ENCODE measurements at places on chromosomes 7 and 10.

DNA sequence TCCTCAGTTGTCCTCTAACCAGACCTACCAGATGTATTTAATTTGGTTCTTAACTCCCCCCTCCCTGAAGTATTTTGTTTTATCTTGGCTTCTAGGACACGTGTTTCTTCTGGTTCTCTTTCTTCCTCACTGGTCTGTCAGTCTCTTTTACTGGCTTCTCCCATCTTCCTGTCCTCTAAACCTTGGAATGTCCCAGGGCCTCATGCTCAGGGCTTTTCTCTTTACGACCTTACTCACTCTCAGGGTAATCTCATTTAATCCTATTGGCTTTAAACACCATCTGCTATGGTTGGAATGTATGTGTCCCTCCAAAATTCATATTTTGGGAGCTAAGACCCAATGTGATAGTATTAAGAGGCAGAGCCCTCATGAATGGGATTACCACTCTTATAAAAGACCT is 418.2 kb upstream of the PODXL start:
- no peak for DNase-seq

DNA sequence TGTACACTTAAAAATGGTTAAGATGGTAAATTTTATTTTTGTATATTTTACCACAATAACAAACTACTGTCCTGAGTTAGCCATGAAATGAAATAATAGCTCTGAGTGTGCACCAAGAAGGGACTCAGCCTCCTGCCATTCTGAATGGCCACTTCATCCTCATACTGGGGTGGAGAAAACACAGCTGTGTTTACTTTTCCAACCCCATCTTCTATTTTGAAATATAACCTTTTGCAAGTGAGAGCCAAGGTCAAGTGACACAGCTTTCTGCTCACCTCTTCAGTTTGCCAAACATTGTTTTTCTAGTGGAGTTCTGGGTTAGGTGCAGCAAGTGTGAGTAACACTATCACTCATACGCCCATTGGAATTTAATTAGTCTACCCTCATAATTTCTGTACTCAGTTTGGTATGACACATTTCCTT is 107.4 kb upstream of the GLCCI1 start:
- DNase-seq = peak; percentile 86

GRCh38 chr10:42975558-42976340 is 101.1 kb upstream of the RET start:
- peak; percentile 62 for DNase-seq

DNA sequence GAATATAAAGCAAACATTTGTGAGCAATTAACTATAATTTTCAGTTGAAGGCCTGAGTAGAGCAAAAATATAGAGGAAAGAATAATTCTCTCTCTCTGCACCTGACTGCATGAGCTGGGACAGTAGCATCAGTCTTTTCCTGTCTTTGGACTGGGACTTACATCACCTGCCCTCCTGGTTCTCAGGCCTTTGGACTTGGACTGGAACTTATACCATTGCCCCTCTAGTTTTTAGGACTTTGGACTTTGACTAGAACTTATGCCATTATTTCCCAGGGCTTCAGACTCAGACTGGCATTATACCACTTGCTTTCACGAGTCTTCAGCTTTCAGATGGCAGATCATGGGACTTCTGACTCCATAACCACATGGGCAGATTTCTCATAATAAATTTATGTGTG is 81.0 kb upstream of the SLC25A13 start:
- no peak for DNase-seq

- no peak for DNase-seq
Observed at GRCh38 chr10:66773472-66773817, 152.4 kb upstream of the LRRTM3 start.

DNA sequence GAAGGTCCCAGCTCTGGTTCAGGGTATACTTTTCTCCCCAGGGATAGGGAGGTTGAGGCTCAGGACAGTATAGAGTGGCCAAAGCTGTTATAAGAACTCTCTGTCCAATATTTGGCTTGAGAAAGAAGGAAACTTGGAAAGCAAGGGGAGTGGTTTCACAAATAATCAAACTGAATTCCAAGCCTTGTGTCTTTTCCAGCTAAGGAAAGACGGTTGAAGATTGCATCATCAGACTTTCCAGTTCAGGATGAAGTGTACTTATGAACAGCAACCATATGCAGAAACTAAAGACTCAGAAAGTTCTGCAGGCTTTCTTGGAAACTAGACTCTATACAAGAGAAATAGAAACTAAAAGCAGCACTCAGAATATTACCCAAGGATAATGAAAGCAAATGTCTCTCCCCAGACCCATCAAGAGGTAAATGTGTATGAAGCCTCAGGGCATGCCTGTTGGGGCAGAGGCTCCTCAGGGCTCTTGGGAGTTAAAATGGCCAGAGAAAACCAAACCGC is 46.4 kb downstream of the RAMP3 start:
- DNase-seq = no peak

- peak; percentile 42 for DNase-seq
Observed at GRCh38 chr10:66819691-66820090, 106.1 kb upstream of the LRRTM3 start.

- DNase-seq = no peak
Observed at GRCh38 chr10:89490596-89491335, 44.6 kb downstream of the SLC16A12 start.

DNA sequence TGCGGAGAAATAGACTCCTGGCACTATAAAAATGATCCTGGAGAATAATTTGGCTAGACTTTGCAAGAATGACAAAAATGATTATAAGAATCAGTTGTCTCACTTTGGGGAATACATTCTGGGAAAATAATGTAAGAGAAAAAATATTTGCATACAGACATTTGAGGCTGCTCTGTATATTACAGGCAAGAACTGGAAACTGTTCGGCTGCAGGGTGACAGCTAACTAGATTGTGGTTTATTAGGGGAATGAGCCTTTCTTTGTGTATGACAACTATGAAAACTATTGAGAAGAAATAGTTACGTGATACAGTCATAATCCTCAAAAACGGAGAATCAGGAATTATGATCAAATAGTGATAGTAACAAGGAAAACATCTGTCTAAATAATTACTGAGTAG is 8.6 kb downstream of the TRIM56 start:
- DNase-seq = peak; percentile 70

DNA sequence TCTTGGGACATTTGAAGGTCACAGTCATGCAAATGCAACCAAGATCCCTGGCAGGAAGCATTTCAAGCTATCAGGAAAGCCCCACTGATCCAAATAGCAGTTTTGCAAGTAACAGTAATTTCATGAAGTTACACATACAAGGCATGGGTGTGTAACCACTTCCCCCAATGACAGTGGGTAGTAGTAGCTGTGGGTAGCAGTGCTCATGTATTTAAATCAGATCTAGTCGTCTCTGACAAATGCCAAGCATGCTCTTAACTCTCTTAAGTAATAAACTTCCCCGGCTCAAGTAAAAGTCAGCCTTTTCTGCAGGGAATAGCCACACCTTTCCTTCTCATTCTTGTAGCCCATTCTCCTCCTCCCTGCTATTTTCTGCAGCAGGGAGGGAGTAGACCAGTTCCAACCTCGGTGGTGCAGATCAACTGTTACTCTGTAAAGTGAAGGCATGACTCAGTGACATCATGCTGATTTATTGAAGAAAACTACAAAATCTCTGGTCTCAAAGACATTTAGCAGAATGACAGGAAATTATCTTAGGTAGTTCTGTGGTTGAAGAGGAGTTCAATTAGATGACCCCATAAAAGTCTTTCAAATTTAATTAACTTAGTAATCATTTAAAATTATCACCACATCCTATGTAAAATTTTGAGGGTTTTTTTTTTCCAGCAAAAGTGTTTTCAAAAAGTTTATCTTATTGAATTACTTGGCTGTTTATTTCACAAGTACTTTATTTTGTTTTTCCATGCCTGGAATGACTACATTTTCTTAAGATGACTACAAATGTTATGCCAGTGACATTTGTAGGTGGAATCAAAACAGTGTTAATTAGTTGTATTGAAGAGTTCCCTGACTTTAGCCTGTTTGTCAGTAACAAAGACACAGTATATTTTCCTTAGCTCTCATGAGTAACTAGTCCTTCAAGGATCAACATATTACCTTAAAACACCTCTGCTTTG is 568.3 kb downstream of the INHBA start:
- DNase-seq = peak; percentile 51

DNA sequence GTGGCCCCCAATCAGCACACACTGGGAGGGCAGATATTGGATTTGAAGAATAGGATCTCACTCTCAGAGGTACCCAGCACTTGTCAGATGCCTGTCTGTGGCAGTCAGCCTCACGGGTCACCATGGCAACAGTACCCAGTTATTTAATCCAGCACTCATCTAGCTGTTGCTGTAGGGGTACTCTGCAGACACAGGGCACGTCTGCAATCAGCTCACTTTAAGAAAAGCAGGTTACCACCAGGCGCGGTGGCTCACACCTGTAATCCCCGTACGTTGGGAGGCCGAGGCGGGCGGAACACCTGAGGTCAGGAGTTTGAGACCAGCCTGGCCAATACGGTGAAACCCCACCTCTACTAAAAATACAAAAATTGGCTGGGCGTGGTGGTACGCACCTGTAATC is 11.9 kb downstream of the SFXN4 start:
- DNase-seq = no peak

DNA sequence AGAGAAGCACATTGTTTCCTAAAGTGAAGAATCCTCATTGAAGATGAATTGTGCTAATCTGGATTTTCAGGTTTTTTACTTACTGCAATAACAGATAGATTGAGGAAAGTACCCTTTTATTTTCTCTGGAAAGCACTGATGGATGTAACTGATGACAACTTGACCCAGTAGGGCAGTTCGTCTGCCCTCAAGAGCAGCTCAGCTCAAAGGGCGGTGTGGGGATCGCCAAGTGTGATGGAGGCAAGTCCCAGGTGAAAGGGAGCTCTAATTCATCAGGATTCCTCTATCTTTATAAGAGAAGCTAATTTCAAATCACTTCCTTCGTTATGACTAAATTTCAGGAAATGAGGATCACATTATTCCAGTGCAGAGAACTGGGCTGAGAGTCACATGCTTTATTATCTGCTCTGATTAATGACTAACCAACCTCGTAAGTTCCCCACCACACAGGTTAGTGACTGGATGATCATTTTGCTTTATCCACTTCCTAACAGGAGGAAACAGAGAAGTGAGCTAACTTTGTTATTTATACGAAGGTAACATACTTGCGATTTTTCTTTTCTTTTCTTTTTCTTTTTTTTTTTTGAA is 98.8 kb downstream of the PFKFB3 start:
- peak; percentile 22 for DNase-seq

GRCh38 chr7:39005036-39005435 is 27.3 kb downstream of the POU6F2 start:
- no peak for DNase-seq

GRCh38 chr7:136353287-136353686 is 376.1 kb upstream of the MTPN start:
- DNase-seq = no peak

GRCh38 chr7:30688718-30689221 is 6.5 kb upstream of the CRHR2 start:
- no peak for DNase-seq

GRCh38 chr7:282621-283020 is 7.3 kb upstream of the FOXL3 start:
- no peak for DNase-seq

GRCh38 chr10:16545116-16545736 is 23.5 kb upstream of the C1QL3 start:
- peak; percentile 30 for DNase-seq

GRCh38 chr10:73433538-73433867 is at the start of gene MSS51:
MSS51 (minus strand) TSS chr10:73433561; CDS start chr10:73428284, 5,277 bp downstream.
- no peak for DNase-seq

DNA sequence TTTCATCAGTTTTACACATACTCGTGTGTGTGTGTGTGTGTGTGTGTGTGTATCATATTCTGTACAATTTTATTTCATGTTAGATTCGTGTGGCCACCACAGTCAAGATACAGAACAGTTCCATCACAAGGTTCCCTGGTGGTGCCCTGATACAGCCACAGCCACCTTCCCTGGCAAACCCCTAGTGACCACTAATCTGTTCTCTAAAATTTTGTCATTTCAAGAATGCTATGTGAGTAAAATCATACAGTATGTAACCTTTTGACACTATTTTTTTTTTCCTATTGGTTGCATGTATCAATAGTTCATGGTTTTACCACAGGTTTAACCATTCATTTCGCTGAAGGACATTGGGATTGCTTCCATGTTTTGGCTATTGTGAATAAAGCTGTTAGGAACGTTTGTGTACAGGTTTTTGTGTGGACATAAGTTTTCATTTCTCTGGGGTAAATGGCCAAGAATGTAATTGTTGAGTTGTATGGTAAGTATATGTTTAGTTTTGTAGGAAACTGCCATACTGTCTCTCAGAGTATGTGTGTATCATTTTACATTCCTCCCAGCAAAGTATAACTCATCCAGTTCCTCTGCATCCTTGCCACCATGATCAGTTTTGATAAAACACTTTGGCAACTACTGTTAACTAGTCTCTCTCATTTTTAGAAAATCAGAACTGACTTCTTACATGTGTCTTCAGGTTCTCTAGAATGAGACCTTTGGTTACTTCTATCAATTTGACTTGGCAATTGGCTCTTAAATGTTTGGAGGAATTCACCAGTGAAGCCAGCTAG is 20.6 kb downstream of the KLHDC10 start:
- no peak for DNase-seq

DNA sequence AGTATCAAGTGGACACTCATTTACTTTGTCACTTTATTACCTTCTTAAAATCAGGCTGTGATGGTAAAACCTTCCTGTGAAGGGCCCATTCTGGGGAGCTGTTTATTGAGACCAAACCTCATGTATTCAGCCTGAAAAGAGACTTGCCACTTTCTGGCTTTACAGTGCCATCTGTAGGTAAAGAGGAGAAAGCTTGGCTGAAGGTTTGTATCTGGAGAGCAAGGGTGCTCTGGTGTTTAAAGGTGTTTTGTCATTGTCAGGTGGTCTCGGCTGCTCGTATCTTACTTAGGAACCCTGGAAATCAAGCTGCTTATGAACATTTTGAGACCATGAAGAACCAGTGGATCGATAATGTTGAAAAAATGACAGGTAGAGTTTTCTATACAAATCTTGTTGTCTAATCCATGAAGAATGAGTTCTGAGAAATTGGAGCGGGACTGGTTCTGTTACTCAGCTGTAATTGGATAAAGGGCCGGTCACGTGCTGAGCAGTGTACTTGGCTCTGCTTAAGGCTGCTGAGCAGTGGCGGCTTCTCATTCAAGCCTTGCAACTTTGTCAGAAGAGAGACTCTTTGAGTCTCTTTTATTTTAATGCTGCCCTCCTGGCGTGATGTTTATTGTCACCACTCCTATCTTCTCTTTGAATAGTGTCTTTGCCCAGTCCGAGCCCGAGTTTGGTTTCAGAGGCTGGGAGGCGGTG is 46.9 kb downstream of the AP3M1 start:
- DNase-seq = peak; percentile 90
